HTR-8/SVneo (cell line): ENCODE measurements at places on chromosomes 3 and 15.

DNA sequence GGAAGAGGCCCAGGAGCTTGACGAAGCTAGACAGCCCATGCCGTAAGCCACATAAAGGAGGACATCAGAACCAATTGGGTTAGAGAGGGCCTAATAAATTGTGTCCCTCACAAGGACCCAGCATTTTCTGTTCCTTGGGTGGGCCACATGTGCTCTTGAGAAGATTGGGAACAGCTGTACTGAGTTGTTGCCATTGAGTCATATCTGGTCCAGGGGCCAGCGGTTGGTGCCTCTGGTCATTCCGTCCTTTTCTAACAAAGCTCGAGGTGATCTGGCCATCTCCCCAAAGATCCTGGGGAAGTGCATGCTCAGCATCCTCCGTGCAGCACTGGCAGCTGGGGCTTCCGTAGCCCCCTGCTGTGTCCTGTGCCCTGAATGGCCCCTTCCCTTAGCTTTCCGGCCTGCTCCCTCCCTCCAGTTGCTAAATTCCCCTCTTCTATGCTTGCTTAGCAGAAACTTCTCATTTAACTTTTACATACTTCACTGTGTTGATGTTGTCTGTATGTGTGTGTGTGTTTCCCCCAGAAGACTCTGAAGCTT, 73.0 kb downstream of the EEFSEC start:
- no peak for DNase-seq

DNA sequence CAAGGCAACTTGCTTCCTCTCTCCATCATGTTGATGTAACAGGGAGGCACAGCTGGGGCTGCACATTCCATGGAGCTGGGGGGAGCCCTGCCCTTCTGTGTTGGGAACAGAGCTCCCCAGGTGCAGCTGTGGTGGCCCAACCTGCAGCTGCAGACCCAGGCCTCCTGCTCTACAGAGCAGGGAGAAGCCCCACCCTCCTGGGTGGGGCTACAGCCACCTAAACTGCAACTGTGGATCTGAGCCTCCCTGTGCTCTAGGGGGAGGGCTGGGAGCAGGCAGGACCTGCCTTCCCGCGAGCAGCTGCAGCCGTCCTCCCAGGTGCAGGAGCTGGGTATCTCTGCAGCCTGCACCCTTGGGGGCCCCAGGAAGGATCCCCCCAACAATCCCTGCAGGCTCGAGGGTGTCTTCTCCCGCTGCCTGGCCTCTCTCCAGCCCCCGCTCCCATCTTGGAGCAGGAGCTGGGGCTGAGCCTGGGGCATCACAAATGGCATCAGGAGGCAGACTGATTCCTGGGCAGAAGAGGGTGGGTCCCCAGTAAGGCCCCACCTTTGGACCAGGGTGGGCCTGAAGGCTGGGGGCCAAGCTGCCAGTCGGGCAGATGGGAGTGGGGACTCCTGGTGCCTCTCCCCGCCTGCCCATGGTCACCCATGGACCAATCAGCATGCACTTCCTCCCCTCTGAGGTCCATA, 7.4 kb downstream of the LRRC58 start:
- DNase-seq = no peak

DNA sequence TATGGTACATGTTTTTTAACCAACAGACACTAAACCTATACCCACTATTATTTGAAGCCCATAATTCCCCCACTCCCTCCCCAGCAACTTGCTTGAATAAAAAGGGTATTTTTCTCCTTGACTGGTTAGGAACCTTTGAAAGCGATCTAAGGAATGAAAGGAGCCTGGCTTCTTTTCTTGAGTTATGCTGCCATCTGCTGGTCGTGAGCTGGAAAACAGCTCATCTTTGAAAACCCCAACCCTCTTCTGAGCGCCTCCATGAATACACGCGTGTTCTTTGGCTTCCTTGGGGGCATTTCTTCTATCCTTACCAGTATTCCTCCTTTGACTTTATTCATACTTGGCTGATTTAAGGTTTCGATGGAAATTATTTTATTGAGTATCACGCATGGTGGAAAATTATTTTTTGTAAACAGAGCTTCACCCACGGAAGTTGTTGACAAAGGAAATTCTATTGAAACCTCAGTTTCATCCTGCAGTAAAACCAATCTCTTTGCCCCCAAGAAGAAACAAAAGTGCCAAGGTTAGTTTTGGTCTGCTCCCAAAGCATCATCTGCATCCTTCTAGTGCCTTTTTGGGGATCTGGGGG, 171.6 kb downstream of the SV2B start:
- peak; percentile 54 for DNase-seq

DNA sequence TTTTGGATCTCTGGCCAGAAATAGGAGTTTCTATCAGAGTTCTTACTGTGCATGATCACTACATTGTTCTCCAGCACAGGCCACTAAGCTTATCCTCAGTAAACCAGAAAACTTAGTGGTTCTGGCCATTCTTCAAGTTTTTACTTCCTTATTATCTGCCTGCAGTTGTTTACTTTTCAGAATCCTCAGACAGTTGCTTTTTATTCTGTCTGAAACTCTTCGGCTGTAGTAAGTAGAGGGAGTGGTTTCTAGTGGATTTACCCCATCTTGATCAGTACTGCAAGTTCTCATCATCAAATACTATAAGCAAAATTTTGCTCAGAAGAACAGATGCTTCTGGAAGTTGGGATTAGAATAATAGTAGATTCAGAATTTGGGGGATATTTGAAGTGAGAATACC, 193.0 kb upstream of the RARB start:
- DNase-seq = no peak

DNA sequence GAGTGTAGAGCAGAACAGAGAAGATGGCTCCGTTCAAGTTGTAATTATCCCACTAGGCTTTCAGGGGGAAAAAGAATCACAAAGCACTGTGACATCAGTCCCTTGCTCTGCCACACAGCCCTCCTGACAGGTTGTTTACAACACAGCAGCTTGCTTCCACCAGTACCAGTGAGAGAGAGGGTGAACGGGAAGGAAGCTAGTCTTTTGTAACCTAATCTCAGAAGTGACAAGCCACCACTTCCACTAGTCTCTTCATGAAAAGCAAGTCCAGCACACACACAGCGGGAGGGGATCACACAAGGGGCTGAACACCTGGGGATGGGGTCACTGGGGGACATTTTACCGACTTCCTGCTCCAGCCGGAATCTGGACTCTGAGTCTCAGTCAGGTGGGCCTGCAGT, 86.3 kb downstream of the FAM81A start:
- no peak for DNase-seq

GRCh38 chr3:100209948-100210771, 50.6 kb upstream of the TBC1D23 start:
- DNase-seq = no peak

- DNase-seq = no peak
Measured at GRCh38 chr15:34799149-34800101, 4.1 kb upstream of the ACTC1 start.
